WTC11 (cell line): ENCODE measurements at places on chromosomes 13 and 19. TPM values are rescaled to one million over a fixed set of nuclear protein-coding genes. Genes with fewer than 3 reads are reported as not detected.

- no peak overlapping the region for H3K4me3 ChIP-seq
- peaks cover 18% of the 10 kb centered on the region for H3K4me1 ChIP-seq
- DNase-seq, result no peak
- peaks cover 16% of the 10 kb centered on the region for H3K27me3 ChIP-seq
- H3K27ac ChIP-seq, result no peak overlapping the region
- no peaks in the 10 kb centered on the region for H3K36me3 ChIP-seq
Observed at GRCh38 chr13:29922281-29922821, 71.9 kb upstream of the UBL3 start.

DNA sequence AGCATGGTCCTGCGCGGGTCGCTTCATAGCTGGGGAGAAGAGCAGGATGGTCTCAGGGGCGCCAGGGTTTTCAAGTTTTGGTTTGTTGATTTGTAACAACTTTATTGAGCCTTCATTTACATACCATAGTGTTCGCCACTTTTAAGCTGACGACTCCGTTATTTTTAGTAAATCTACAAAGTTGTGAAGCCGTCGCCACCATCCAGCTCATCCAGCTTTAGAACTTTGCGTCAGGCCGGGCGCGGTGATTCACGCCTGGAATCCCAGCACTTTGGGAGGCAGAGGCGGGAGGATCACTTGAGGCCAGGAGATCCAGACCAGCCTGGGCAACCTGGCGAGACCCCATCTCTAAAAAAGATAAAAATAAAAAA, 404 bp downstream of the C19orf44 start:
- H3K4me3 ChIP-seq, result peak overlapping the region; percentile 91
- H3K36me3 ChIP-seq, result peaks cover 4% of the 10 kb centered on the region
- H3K27me3 ChIP-seq, result no peaks in the 10 kb centered on the region
- H3K4me1 ChIP-seq, result peaks cover 11% of the 10 kb centered on the region

GRCh38 chr19:18307271-18307681, 15.6 kb downstream of the LSM4 start:
- peak overlapping the region; percentile 79 for H3K27ac ChIP-seq
- peaks cover 20% of the 10 kb centered on the region for H3K36me3 ChIP-seq
- H3K4me1 ChIP-seq, result peaks cover 39% of the 10 kb centered on the region
- no peaks in the 10 kb centered on the region for H3K27me3 ChIP-seq
- DNase-seq, result no peak
- H3K4me3 ChIP-seq, result no peak overlapping the region

The TRIP10 gene
- total RNA-seq, result 61.5 to 76.6 TPM (median 62.4 TPM) in 3 replicates

The FAM124A gene
- total RNA-seq, result 41.2 to 45.8 TPM (median 41.6 TPM) in 3 replicates

The CCDC8 gene
- total RNA-seq, result 25.2 to 27.2 TPM (median 25.7 TPM) in 3 replicates

DNA sequence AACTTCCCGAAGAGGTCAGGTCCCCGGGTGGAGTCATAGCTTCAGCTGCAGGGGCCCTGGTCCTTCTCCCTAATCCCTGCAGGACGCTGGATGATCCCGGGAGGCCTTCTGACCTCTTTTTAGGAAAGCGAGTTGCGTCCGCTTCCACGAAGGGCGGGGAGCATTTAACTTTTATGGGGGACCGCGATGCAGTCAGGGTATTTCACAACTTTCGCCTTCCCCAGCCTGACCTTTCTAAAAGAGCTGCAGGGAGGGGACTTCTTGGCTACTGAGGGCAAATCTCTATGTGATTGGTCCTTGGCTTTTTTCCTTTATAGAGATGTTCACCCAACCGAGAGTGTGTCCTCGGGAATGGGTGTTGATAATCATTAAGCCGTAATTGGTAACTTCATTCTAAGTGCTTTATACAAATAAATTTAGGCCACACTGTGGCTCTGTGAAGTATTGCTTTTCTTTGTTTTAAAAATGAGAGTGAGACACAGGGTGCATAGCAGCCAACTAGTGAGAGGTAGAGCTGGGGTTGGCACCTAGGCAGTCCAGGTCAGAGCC, 778 bp downstream of the ZNF230 start:
- H3K4me1 ChIP-seq, result peaks cover 12% of the 10 kb centered on the region
- peak overlapping the region; percentile 98 for H3K4me3 ChIP-seq
- H3K36me3 ChIP-seq, result peaks cover 27% of the 10 kb centered on the region
- peaks cover 5% of the 10 kb centered on the region; the same call in 1 of the 2 replicates for H3K27me3 ChIP-seq

The VASP gene
- total RNA-seq, result 143 to 146 TPM (median 144 TPM) in 3 replicates

GRCh38 chr19:36773223-36773579, 594 bp upstream of the ZNF850 start:
- no peaks in the 10 kb centered on the region; the same call in none of the 2 replicates for H3K27me3 ChIP-seq
- H3K27ac ChIP-seq, result peak overlapping the region; percentile 99
- peak overlapping the region; percentile 94 for H3K4me3 ChIP-seq
- H3K4me1 ChIP-seq, result peaks cover 15% of the 10 kb centered on the region

DNA sequence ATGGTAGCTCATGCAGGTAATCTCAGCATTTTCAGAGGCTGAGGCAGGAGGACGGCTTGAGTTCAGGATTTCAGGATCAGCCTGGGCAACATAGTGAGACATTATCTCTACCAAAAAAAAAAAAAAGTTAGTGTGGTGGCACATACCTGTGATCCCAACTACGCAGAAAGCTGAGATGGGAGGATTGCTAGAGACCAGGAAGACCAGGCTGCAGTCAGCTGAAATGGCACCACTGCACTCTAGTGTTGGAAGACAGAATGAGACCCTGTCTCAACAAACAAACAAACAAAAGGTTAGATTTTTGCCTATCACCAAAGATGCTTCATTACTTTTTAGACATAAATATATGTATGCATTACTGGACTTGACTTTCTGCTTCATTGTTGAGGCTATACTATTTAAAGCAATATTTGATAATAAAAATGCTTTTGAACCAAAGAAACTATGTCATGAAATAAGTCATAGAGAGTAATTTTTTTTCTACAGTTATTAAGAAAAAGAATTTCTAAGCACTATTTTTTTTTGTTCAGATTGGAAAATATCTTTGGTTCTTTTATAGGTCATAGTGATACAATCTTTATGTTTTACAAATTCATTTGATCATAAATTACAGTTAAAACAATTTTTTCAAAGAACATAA, 1180.1 kb upstream of the ATXN8OS start:
- no peak overlapping the region for H3K4me3 ChIP-seq
- H3K27ac ChIP-seq, result no peak overlapping the region
- H3K4me1 ChIP-seq, result no peaks in the 10 kb centered on the region
- peak; percentile 66 for DNase-seq
- H3K27me3 ChIP-seq, result no peaks in the 10 kb centered on the region

- no peaks in the 10 kb centered on the region for H3K36me3 ChIP-seq
- no peak overlapping the region for H3K4me3 ChIP-seq
- H3K27me3 ChIP-seq, result no peaks in the 10 kb centered on the region
Observed at GRCh38 chr19:7224209-7224686, 70.0 kb downstream of the INSR start.

- H3K4me3 ChIP-seq, result peak overlapping the region; percentile 69
- DNase-seq, result no peak
- peaks cover 26% of the 10 kb centered on the region for H3K4me1 ChIP-seq
- no peaks in the 10 kb centered on the region for H3K36me3 ChIP-seq
Observed at GRCh38 chr19:54388802-54389139, 24.0 kb upstream of the LAIR1 start.

- peaks cover 82% of the 10 kb centered on the region for H3K27me3 ChIP-seq
- no peaks in the 10 kb centered on the region for H3K36me3 ChIP-seq
- H3K4me3 ChIP-seq, result peak overlapping the region; percentile 65
- no peak overlapping the region for H3K27ac ChIP-seq
- DNase-seq, result no peak
Observed at GRCh38 chr13:50125304-50125553, 110.0 kb downstream of the KCNRG start.

GRCh38 chr19:35508129-35508528, 5.3 kb downstream of the DMKN start:
- H3K4me1 ChIP-seq, result peaks cover 12% of the 10 kb centered on the region
- no peak for DNase-seq
- H3K4me3 ChIP-seq, result peak overlapping the region; percentile 99
- H3K36me3 ChIP-seq, result peaks cover 46% of the 10 kb centered on the region

- no peak for DNase-seq
- H3K4me1 ChIP-seq, result peaks cover 5% of the 10 kb centered on the region; the same call in 1 of the 2 replicates
- no peak overlapping the region for H3K4me3 ChIP-seq
- H3K27me3 ChIP-seq, result no peaks in the 10 kb centered on the region
- peaks cover 51% of the 10 kb centered on the region for H3K36me3 ChIP-seq
Observed at GRCh38 chr13:112876305-112877000, 92.6 kb upstream of the MCF2L start.

The ZNF418 gene
- total RNA-seq, result 19.6 to 21.1 TPM (median 20.8 TPM) in 3 replicates
